Activated CD4-positive, CD25-positive, alpha-beta regulatory T cell treated with anti-CD3 and anti-CD28 coated beads, Interleukin-2, amount 50 U/mL, for 72 hours (primary cell): ENCODE measurements at places on chromosomes 6 and 20.
A peak's percentile ranks its signal among the peaks of the same experiment; 100 is the strongest.

- no peak for DNase-seq
Observed at GRCh38 chr6:14975471-14975817, 270.4 kb upstream of the JARID2 start.

DNA sequence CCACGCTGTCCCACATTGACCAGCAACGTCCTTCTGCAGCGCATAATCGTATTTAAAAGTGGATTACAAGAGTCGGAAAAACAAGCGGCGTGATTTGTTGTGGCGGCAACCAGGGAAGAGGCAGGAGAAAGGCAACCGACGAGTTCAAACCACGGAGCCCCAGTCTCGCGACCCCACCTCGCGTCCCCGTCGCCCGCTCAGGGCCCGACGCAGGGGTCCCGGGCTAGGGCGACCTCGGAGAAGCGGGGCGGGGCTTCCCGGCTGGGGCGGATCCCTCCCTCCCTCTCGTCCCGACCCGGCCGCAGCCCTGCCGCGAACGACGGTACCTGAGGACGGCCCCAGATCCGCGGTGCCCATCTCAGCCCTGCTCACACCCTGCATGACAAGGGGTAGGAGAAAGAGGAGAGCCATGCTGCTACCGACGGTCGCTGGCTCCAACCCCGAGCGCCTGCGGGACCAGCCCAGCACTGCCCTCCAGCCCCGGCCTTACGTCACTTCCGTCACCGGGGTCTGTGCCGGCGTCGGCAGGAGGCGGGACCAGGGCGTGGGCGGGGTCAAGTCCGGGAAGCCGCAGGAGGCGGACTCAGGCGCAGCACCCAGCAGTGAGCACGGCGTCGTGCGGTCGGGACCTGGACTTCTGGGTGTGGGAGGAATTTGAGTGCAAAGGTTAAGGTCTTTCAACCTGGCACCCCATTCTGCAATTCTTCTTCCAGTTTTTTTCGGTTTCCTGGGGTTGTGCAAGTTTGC lies at the start of gene IFNGR1:
IFNGR1 (minus strand) TSS at position 469 of the 747 bp plus-strand sequence; CDS start at position 411, 58 bp downstream.
- DNase-seq: peak; percentile 98

GRCh38 chr6:156464100-156464878 lies 312.9 kb upstream of the ARID1B start:
- DNase-seq: no peak

- no peak for DNase-seq
Observed at GRCh38 chr20:57686931-57687652, 22.7 kb downstream of the PMEPA1 start.

DNA sequence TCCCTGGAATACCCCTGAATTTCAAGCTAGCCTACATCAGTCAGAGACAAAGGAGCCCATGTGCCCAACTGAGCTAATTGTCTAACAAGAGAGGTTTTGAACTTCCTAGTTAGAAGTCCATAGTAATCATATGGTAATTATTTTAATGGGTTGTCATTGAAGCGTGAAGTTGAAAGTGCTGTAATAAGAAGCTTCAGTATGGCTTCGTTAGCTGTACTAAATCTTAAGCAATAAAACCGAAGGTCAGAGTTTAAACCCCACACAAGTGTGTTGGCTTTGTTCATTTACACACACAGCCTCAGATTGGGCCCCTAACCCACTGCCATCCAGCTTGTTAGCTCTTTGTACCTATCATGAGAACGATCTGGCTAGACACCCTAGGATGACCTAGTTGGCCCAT lies 195.6 kb upstream of the RIN2 start:
- no peak for DNase-seq

DNA sequence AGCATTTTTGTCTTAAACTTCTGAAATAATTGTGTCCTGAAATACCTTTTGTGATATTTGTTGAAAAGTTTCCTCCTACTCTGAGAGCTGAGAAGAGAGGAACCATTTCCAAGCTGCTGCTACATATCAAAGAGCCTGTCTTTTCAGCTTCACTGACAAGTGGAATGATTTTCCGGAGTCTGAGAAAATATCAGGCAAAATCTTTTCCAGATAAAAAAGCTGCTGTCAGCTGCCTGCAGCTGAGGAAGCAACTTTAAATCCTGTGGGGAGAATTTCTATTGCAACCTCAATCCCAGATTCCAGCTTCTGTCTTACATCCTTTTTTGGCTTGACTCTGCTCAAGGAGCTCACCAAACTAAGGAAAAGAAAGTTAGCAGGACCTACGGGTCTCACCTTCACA lies 904.3 kb downstream of the PHF3 start:
- no peak for DNase-seq

GRCh38 chr6:53202052-53202451 lies 53.4 kb upstream of the GCM1 start:
- no peak for DNase-seq
